ENCODE measurements at places on chromosomes 6 and 20.

- no peak for DNase-seq
Observed at GRCh38 chr6:147741389-147741788, 232.9 kb downstream of the SAMD5 start.

DNA sequence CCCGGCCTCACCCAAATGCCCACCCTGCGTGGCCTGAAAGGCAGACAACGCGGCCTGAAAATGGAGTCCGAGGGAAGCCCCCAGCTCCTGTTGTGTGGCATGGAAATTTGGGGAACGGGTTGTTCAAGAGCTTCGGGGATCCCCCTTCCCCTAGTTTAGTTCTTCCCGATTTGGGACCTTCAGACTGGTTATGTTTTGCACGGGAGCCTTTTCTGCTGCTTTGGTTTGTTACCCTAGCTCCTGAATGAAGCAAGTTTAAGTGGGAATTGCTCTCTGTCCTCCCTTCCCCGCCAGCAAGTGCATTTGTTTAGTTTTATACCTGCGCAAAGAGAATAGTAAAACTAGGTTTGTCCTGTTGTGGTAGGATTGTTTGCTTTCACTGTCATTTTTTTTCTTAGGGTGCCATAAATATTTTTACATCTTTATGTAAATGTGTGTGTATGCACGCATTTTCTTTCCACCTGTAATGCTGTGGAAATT lies 604 bp downstream of the SH3BGRL2 start:
- no peak for DNase-seq

DNA sequence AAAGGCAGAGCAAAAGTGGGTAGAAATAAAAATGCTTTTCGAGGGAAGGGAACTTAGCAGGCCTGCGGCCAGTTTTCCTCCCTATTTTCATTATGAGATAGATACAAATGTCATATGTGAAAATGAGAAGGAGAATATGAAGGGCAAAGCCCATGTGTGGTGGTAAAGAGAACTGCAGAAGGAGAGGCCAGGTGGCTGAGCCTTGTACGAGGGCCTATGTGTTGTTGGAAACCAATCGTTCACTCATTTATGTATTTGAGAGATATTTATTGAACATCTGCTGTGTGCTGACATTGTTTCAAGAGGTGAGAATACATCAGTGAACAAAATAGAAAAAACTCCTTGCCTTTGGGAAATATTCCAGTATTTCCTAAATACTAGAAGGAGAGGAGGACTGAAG lies 147.7 kb downstream of the SH3BGRL2 start:
- no peak for DNase-seq

DNA sequence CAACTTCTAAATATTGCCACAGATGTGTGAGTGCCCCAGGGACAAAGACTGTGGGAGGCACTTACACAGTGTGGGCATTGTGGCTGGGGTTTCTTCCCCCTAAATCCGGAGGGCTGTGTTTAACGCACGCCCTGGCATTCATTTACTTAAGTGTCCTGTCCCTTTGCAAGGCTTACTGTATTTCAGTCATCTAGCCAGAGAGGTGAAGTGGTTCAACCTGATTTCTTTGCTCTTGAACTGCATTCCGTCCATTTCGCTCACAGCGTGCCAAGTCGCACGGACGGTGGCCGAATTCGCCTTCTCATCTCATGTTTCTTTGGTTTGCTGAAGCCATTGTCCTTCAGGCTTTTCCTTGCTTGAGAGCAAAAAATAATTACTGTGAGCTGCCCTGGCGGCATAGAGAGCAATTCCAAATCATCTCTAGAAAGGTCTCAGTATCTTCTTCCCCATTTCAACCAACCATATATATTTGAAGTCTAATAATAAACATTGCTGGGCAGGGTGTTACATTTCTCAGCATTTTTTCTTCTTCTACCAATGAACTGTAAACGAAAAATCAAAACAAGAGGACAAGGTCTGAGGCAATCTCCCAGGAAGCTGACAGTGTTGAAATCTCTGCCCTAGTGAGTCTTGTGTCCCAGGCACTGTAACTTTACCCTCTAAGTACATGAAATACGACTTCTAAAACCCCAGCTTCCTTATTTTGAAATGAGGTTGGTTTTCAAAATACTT lies 16.9 kb downstream of the SYTL3 start:
- no peak for DNase-seq

DNA sequence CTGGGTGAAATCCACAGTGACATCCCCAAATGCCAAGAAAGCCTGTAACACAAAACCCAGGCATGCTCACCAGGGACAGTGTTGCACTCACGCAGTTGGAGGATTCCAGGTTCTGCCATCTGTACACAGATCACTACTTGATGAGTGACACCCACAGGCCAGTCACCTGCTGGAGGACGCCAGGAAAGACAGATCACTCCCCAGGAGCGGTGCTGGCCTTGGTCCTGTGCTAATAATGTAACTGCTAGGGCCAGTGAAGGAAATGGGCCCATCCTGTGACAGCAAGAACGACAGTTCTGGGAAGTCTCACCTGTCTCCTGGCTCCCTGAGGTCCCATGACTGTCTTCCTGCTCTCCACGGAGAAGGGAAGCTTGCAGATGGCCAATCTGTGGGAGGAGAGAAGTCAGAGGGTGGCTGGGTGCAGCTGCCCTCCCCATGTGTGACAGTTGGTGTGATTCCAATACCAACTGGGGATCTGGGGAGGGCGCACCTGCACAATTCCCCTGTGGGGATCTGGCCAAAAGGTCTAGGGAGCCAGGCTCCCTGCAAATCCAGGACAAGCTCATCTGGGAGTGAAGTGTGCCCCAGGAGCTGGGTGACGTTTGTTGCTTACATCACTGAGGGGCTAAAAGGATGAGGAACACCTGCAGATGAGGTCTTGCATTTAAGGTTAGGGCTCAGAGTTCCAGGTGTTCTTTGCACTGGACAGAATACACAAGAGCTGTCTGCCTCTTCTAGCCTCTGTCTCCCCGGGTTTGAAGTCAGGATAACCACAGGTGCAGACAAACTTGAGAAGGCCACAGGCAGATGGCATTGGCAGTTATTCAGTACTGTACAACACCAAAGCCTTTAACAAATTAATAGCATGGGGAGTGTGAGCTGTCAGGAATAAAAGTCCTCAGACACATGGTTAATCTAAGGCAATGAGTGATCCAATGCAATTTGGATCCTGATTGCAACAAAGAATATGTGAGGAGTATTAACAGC lies 10.3 kb downstream of the ZNF337 start:
- DNase-seq = no peak

GRCh38 chr6:25844518-25844917 lies 12.7 kb upstream of the SLC17A1 start:
- DNase-seq = no peak

DNA sequence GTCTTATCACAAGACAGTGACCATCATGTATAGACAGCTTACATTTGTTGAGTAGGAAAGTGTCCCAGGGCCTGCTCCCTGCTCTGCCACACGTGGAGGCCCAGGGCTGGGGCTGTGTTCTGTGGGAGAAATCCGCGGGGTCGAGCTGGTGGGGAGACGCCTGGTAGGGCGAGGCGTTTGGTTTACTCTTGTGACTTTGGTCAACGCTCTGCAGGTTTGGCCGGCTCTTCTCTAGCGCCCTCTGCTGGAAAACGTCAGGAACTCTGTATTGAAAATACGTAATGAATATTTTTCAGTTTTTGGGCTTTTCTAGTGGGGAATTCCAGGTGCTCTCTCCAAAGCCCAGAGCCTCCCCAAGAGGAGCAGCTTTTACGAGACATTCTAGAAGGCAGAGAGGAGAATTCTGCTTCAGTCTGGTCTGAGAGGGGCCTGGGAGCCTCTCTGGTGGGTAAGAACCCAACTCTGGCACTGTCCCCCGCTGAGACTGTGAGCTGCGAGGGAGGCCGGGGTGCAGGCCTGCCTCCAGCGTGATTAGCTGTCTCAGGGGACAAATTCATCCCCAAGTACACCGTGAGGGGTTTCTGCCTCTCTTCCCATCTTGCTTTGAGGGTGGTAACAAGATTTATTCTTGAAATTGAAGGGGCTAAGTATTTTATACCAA lies 112.6 kb upstream of the RALGAPA2 start:
- no peak for DNase-seq

- DNase-seq = peak; percentile 63
Observed at GRCh38 chr6:1612974-1613306, 3.2 kb downstream of the FOXC1 start.

DNA sequence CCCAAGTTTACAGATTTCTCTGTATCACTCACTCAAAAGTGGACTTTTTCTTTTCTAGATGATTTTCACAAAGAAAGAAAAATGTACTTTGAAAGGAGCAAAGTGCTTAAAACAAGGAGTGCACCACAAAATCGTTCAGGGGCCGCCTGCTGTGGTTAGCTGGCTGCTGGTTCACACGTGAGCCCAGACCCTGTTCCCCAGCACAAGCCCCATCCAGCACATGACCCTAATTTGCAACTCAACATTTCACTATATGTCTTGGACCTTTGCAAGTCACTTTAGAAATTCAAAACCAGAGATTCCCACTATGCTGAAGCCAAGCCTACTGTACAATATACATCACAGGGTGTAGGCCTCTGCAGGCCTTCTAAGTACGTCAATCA lies 95.5 kb upstream of the NHSL1 start:
- DNase-seq = no peak

GRCh38 chr6:163036160-163036645 lies 308.4 kb downstream of the PACRG start:
- DNase-seq = no peak

GRCh38 chr20:59933296-59933848 lies at the start of gene SYCP2:
SYCP2 (minus strand) TSS chr20:59933637; CDS start chr20:59922413, 11,224 bp downstream.
- no peak for DNase-seq

GRCh38 chr6:48957781-48958180 lies 505.3 kb downstream of the MMUT start:
- DNase-seq = no peak

- DNase-seq = no peak
Observed at GRCh38 chr20:3011752-3012151, 31.7 kb upstream of the GNRH2 start.

DNA sequence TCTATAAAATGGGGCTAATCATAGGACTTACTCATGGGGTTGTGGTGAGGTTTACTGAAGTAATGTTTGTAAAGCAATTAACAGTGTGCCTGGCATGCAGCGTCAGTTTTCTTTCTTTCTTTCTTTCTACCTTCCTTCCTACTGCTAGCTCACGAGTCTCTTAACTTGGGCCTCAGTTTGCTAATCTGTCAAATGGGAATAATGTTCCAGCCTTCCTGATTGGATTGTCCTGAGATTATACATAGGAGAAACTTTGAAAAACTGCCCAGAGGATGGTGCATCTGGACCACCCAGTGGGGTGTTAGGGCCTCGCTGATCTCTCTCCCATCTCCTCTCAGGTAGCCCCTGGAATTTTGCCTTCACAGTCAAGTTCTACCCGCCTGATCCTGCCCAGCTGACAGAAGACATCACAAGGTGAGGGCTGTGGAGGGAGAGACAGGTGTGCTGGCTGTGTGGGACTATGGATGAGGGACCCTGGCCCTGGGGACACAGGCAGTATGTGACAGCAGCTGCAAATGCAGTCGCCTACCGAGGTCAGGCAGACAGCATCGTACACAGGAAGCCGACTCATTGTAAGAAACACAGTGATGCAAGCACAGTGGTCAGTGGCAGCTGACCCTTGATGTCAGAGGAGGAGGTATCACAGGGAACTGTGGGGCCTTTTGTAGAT lies 27.5 kb downstream of the EPB41L1 start:
- peak; percentile 35 for DNase-seq

DNA sequence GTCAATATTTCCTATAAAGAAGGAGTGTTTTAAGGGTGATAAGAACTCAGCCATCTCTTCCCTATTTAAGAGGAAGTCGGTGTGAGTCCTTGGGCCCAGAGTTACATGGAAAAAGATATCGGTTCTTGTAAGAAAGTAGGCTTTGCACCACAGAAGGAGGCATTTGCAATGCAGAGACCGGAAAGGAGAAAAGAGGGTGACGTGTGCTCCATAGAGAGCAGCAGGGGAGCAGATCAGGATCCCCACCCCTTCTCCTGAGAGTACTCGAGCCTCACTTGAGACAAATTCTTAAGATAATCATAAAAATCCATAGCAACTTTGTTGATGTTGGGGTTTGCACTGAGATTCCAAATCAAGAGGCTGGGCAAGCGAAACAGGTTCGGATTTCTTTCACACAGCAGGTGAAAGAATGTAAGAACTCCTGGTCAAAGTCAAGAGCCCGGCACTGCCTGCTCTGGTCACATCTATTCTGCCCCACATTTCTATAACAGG lies 27.8 kb downstream of the FOXA2 start:
- DNase-seq = no peak

GRCh38 chr6:169095153-169095552 lies 158.5 kb downstream of the THBS2 start:
- no peak for DNase-seq

GRCh38 chr6:34412643-34413214 lies 13.1 kb downstream of the RPS10 start:
- DNase-seq = no peak

DNA sequence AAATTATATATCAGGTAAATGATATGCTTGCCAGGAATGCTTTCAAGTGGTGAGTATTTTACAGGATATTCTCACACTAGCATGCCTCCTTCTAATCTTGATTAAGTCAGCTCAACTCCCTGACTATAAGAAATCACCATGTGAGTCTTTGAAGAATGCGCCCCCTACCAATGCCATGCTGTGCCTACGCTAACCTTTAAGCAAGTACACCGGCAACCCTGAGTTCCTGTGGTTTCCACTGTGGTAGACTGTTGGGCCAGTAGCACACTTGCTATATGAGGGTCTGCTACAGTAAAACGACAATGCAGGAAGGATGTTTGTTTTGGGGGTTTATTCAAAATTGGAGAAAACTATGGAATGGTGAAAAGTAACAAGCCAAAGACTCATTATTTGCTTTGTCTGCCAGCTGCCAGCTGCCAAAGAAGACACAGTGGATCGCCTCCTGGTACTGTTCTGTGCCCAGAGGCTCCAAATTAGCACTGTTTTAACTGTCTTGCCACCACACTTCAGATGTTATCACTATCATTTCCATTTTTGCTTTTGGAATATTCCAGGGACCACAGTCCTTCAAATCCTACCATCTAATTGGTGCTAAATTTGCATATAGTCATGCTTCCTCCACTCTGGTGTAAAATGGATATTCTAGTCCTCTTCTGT lies 333.5 kb downstream of the RNGTT start:
- DNase-seq = no peak

DNA sequence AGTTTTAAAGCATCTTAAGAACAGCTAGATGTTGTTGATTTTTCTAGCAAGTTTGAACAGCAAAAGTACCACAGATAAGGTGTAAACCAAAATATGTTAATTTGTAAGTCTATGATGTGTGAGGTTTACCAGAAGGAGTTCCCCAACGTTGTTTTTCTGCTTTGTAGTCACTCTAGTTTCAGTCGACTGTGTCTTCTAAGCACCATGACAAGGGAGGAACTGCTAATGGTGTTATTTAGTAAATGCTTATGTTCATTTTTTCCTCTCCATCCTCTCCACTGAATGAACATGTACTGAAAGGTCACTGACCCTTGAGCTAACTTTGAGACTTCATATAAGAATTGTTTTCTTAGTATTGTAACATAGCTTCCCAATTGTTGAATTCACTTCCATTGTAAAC lies 3.0 kb downstream of the ENPP3 start:
- no peak for DNase-seq

GRCh38 chr20:20276811-20277530 lies 90.9 kb upstream of the INSM1 start:
- DNase-seq = no peak

- no peak for DNase-seq
Observed at GRCh38 chr6:15464211-15464725, 198.6 kb downstream of the DTNBP1 start.

- DNase-seq = no peak
Observed at GRCh38 chr6:145891126-145891525, 73.0 kb downstream of the SHPRH start.

Data from HS-5 (cell line).